ENCODE measurements at places on chromosomes 12 and 14.

GRCh38 chr14:68668531-68668930, 124.3 kb downstream of the ZFP36L1 start:
- no peak for DNase-seq

GRCh38 chr12:43011383-43011926, 421.9 kb upstream of the PRICKLE1 start:
- no peak for DNase-seq

GRCh38 chr14:63388766-63389431, 70.2 kb upstream of the GPHB5 start:
- peak; percentile 68 for DNase-seq

DNA sequence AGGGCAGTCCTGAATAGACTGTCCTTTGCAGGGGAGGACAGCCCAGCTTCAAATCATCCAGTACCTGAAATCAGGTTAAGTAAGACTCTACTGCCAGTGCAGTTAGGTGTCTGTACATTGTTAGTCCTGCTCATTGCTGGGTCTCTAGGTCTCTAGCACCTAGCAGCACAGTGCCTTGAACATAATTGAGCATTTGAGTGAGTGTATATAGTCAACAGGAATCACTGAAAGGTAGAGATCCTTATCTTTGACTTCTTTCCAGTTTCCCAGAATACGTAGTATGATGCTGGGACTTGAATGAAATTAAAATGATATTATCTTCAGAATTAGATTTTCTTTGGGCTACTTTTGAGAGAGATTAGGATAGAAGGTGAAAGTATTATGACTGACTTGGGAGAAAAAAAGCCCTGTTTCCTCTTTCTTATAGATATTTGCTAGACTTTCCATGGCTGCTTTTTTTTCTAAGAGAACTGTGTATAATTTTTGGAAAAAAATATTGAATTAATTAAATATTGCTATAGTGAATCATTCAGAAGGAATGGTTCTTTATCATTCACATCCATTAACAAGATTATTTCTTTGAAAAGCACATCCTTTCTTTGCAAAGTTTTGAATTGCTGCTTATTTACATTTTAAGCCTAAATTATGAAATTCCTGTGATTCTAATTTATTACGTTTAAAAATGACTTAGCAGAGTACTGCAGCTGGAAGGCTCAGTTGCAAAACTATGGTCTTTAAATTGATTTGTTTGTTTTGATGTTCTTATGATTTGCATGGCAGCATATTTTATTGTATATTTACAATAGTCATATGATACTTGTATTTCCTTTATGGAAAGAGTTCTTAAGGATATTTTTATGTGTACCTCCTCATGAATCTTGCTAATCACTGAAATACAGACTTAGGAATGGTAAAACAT, 51.6 kb downstream of the PPP4R4 start:
- no peak for DNase-seq

Measured in stimulated activated naive CD8-positive, alpha-beta T cell treated with anti-CD3 and anti-CD28 coated beads, Interleukin-15, Interleukin-2, amounts not matched to agents 100 U/mL and 50 U/mL, for 24 hours (primary cell).